ENCODE measurements at places on chromosomes 11 and 22.

GRCh38 chr11:46889689-46890475 lies 28.5 kb downstream of the LRP4 start:
- DNase-seq: peak; percentile 80

GRCh38 chr22:23503736-23504440 lies 76.2 kb downstream of the IGLL1 start:
- no peak for DNase-seq

DNA sequence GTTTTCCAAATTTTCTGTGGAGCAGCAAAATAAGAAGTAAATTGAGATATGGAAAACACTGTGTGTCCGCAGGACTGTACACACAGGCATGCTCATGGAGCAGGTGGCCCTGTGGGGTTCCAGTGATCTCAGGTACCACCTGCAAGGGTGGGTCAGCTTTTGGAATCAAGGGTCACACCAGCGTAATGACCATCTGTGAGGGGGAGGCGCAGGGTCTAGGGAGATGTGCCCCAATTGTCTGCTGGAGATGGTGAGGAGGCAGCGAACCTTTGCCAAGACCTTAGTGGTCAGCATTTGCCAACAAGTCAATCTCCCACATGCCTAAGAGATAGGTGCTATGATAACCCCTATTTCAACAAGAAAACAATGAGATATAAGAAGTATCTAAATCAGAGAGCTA lies 49.4 kb downstream of the SHANK2 start:
- no peak for DNase-seq

- DNase-seq: no peak
These were observed 2.9 kb downstream of the PTS start for GRCh38 chr11:112229159-112229558.

DNA sequence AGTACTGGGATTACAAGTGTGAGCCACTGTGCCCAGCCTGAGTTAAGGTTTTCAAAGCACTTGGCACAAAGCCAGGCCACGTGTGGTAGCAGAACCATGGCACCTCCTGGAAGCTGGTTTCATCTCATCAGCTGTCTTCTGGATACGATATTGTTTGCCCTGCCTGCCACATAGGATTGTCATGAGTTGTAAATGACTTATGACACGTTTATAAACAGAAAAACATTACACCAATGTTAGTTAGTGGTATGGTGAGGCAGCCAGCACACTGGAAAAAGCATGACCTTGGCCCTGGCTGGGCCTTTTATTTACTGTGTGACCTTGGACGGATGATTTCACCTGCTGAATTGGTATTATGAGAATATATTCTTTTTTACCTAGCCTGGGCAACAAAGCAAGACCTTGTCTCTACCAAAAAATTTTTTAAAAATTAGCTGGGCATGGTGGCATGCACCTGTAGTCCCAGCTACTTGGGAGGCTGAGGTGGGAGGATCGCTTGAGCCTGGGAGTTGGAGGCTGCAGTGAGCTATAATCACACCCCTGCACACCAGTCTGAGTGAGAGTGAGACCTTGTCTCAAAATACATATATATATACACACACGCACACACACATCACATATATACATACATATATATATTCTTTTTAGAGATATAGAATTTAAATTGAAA lies 24.0 kb upstream of the MYH9 start:
- no peak for DNase-seq

- no peak for DNase-seq
These were observed 7.4 kb downstream of the PLXNB2 start for GRCh38 chr22:50299785-50300619.

DNA sequence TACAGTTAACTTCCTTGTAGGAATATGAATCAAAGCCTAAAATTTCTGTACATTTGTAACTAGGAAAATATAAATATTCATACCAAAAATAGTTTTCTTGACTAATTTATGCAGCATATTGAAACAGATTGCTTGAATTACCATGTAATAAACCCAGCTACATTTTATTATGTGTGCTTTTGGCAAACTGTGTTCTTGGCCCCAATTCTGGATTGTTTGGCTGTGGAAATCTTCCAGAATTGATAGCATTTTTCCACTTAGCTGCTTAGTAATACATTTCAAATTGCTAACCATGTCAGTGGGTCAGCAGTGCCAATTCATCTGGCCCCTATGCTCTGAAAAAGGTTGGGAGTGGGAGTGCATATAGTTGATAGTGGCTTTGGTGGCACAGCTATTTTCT lies 32.3 kb downstream of the PDHX start:
- DNase-seq: peak; percentile 31

- no peak for DNase-seq
These were observed 5.0 kb upstream of the CCDC81 start for GRCh38 chr11:86369668-86370067.

GRCh38 chr11:64019106-64020037 lies 16.4 kb upstream of the FLRT1 start:
- DNase-seq: no peak

DNA sequence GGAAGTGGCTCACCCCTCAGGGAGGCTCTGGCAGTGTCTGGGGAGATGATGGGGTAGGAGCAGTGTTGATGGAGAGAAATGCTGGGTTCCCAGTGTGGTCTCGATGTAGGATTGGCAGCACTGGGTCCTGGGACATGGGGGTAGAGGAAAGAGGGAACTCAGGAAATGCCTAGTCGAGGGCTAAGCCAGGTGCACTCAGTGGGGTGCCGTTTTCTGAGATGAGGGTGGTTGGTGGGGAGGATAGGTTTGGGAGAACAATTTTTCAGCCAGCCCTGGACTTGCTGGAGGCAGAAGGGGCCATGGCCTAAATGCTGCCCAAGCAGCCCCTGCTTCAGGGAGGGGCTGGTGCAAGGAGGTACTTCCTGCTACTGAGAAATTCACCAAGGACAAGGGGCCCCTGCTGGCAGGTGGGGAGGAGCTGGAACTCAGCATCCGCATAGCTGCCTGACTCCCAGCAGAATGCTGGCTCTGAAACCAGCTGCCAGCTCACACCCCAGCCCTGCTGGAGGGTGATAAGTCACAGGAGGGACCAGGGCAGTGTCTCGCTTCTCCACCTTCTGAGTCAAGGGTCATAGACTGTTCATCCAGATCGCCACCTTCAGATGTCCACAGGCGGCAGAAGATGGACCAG lies 6.0 kb downstream of the CCDC157 start:
- DNase-seq: no peak

GRCh38 chr11:111699579-111700156 lies 66.5 kb downstream of the PPP2R1B start:
- DNase-seq: no peak

DNA sequence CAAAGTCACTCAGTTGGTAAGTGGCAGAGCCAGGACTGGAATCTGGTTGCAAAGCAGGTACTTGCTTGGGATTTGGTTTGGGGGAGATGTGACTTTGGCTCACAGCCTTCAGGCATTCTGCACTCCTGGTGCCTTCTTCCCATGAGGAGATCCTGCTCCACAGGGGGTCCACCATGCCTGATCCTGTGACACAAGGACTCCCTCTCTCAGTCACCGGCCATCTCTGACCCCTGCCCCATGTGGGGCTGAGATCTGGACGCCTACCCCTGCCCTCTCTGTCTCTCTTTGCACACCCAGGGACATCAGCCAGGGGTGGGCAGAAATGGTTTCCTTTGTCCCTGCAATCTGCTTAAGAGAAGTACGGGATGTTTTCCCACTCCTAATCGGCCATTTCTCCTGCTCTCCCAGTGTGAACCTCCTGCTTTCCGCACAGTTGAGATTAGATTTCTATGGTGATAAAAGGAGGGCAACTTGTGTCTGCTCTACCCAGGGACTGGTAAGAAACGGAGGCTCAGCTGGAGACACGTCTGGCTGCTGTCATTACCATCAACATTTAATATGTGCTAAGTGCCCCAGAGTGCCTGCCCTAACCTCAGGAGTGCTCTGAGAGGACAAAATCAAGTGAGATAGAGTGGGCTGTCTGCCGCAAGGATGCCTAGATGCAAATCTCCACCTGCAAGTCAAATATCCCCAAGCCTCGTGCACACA lies 11.1 kb upstream of the FXYD6 start:
- no peak for DNase-seq

DNA sequence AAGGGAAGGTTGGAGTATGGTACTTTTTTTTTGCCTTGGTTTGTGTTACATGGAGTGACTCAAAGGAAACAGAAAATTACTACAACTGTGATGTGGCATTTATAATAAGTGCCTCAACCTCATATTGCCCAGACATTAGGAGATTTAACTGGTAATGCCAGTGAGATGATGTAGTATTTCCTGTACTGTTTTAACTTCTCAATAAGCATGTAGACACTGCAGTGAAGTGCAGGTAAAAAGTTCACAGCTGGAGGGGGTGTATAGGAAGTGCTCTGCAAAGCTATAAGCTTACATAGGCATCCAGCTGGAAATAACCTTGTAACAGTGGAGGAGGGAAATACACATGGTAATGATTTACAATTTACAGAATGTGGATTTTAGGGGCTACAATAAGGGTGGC lies 138.2 kb upstream of the MTMR2 start:
- no peak for DNase-seq

DNA sequence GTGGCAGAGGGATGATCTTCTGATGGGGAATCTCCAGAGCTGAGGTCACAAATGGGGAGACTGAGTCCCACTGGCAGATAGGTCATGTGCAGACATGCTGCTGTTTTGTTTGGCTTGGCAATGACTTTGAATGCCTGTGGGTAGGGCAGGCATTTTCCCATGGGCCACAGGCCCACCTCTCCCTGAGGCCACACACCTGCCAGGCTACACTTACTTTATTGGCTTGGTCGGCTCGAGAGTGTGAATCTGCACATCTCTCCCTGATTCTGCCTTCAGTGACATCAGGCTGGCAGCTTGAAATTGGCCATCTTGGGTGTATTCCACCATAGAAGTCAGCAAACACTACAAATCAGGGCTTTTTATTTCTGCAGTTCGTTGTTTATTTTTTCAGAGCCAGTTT lies 91.5 kb downstream of the GRIK4 start:
- no peak for DNase-seq

DNA sequence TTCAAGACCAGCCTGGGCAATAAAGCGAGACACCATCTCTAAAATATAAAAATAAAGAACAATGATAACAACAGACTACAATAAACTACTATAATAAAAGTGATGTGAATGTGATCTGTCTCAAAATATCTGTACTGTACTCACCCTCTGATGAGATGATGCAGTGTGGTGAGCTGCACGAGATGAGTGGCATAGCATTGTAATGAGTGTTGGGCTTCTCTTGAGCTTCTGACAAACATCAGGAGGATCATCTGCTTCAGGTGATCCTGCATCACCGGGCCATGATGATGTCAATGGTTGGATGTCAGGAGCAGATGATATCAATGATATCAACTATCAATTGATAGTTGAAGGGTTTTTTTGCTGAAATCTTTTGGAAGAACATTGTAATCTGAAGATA lies 52.4 kb upstream of the INCENP start:
- DNase-seq: no peak

- DNase-seq: no peak
These were observed 551.0 kb downstream of the OPCML start for GRCh38 chr11:132981131-132981956.

- no peak for DNase-seq
These were observed 235.8 kb upstream of the CCDC90B start for GRCh38 chr11:83521647-83522596.

GRCh38 chr11:58451585-58451984 lies 9.5 kb upstream of the OR5B12 start:
- DNase-seq: no peak

- peak; percentile 67 for DNase-seq
These were observed at the start of gene KCTD14 for GRCh38 chr11:78022397-78023396. Gene KCTD14 (minus strand): TSS chr11:78023276. CDS start chr11:78023249, 27 bp downstream.

DNA sequence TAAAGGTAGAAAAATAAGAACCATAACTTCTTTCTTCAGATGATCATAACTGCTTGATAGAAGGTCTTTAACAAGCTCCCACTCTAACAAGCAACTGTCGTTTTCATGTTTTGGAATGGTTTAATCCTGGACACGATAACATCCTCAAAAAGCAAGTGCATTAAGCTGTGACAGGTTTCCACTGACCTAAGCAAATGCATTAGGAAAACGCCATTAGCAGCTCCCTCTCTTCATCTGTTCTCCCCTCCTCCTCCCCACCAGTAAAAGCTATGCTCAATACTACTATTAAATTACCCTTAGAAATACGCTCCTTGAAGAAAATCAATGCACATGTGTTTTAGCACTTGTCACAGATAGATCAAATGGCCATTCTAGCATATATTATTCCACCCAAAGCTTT lies 729.4 kb downstream of the OPCML start:
- DNase-seq: no peak

GRCh38 chr11:134668076-134668475 lies 256.0 kb upstream of the B3GAT1 start:
- no peak for DNase-seq

GRCh38 chr11:93350835-93351234 lies 20.3 kb downstream of the DEUP1 start:
- DNase-seq: no peak

DNA sequence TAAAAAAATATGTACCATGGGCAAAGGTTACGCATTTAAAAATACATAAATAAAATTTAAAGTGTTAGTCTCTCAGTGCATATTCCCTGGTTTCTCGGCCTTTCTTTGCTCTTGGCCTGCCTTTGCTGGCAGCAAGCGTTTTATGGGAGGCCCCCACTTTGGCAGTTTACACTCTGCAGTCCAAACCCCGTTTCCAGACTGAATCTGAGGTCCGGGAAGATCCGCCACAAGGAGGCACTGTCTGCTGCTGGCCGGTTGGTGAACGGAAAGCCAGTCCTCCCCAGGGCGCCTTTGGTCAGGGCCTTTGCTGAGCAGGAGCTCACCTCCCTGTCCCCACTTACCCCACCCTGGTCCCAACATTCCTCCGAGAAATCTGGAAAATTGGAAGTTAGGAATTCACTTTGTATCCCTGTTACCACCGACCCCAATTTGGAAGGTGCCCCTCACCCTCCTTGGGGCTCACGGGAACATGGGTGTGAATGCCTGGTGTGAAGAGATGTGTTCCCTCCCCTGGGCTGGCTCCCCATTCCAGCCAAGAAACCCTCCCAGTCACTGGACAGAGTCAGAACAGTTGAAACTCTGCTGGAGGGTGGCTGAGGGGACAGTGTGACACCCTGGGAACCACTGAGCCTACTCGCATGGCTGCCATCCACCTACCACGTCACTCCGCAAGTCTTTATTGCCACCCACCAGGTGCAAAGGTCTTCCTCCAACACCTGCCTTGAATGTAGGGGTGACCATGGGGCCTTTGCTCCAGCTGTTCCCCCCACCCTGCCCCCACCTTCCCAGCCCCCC lies 9.4 kb upstream of the SF1 start:
- DNase-seq: peak; percentile 73

- DNase-seq: no peak
These were observed 2370.9 kb upstream of the RAG2 start for GRCh38 chr11:38968951-38969350.

- no peak for DNase-seq
These were observed 125.5 kb upstream of the PARVA start for GRCh38 chr11:12251666-12252560.

GRCh38 chr11:12189543-12190235 lies 79.3 kb downstream of the MICAL2 start:
- no peak for DNase-seq

- no peak for DNase-seq
These were observed 32.1 kb downstream of the ENDOD1 start for GRCh38 chr11:95121698-95122097.

DNA sequence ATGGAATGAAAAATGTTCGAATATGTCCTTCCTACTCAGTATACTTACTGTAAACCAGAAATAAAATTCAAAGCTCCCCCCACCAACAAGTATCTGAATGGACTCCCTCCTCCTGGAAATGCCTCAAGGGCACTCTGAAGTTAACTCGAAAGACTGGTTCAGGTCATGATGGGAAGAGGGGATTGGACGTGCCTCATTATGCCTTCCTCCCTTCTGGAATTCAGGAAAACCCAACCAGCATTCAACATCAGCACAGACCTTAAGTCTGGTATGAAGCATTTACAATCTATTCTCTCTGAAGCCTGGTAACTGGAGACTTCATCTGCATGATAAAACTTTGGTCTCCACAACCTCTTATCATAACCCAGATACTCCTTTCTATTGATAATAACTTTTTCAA lies 428.3 kb upstream of the RAG2 start:
- no peak for DNase-seq

All from femur (tissue), 1 donor.